ENCODE measurements at places on chromosomes 1 and 21. TPM values are rescaled to one million over a fixed set of nuclear protein-coding genes. Genes with fewer than 3 reads are reported as not detected.

The TCHH gene
- 0.12 TPM for total RNA-seq

The MTARC2 gene
- 23.6 TPM for total RNA-seq

The PIK3R3 gene
- 24.3 TPM for total RNA-seq

The SPRR2E gene
- not detected for total RNA-seq

The LRRC71 gene
- total RNA-seq, result not detected

The THEM5 gene
- not detected for total RNA-seq

The NIBAN1 gene
- 371 TPM for total RNA-seq

The JAM2 gene
- total RNA-seq, result 15.6 TPM

The PROX1 gene
- total RNA-seq, result 39.7 TPM

The SYTL1 gene
- 1.8 TPM for total RNA-seq

The HAO2 gene
- not detected for total RNA-seq

The KCNA2 gene
- 0.28 TPM for total RNA-seq

The TCEA3 gene
- 24.4 TPM for total RNA-seq

The FCN3 gene
- 36.6 TPM for total RNA-seq

The OLIG1 gene
- total RNA-seq, result not detected

The C8A gene
- total RNA-seq, result not detected

The UMODL1 gene
- not detected for total RNA-seq

The C8B gene
- total RNA-seq, result not detected

The TPTE gene
- total RNA-seq, result not detected

The CHRNB2 gene
- total RNA-seq, result not detected

The SH3D21 gene
- total RNA-seq, result 1.2 TPM

The TNFRSF8 gene
- 3.0 TPM for total RNA-seq

The SLC22A15 gene
- 10.1 TPM for total RNA-seq

The TIAM1 gene
- 4.1 TPM for total RNA-seq

The ADAMTS5 gene
- 6.1 TPM for total RNA-seq

The CLCNKA gene
- total RNA-seq, result 0.20 TPM

The SYT2 gene
- total RNA-seq, result not detected

The ALG14 gene
- total RNA-seq, result 0.79 TPM

The RHD gene
- not detected for total RNA-seq

The TMPRSS3 gene
- total RNA-seq, result 2.4 TPM

The B3GALT2 gene
- 27.9 TPM for total RNA-seq

The FAM229A gene
- total RNA-seq, result 7.5 TPM

The F5 gene
- 4.9 TPM for total RNA-seq

The TMEM82 gene
- total RNA-seq, result not detected

The FLG2 gene
- not detected for total RNA-seq

The DFFB gene
- 3.2 TPM for total RNA-seq

The KCNK1 gene
- total RNA-seq, result 54.2 TPM

The ACTL8 gene
- total RNA-seq, result not detected

The HES3 gene
- not detected for total RNA-seq

The LIPI gene
- total RNA-seq, result not detected

The RNF187 gene
- total RNA-seq, result 35.3 TPM

The SPRR3 gene
- not detected for total RNA-seq

The SELP gene
- 16.7 TPM for total RNA-seq

The FMO1 gene
- total RNA-seq, result 0.37 TPM

The BSND gene
- total RNA-seq, result not detected

The DDR2 gene
- 41.6 TPM for total RNA-seq

The AMY1B gene
- total RNA-seq, result not detected

The VPS13D gene
- 48.1 TPM for total RNA-seq

The PLA2G2D gene
- total RNA-seq, result not detected

The TMEM269 gene
- total RNA-seq, result not detected

The RIMS3 gene
- total RNA-seq, result 5.5 TPM

The STIL gene
- 0.31 TPM for total RNA-seq

The EXTL1 gene
- total RNA-seq, result 0.79 TPM

The CD55 gene
- 117 TPM for total RNA-seq

The S100A2 gene
- not detected for total RNA-seq

The SDE2 gene
- total RNA-seq, result 15.5 TPM

The WDR4 gene
- total RNA-seq, result 4.8 TPM

The PTGFRN gene
- 129 TPM for total RNA-seq

The TDRD5 gene
- not detected for total RNA-seq

Measured in right atrium auricular region (tissue), 2 donors.